Keratinocyte (primary cell): ENCODE measurements at places on chromosomes 16 and 17.

GRCh38 chr16:14302031-14302398, 230.9 kb downstream of the MRTFB start:
- no peak for DNase-seq

DNA sequence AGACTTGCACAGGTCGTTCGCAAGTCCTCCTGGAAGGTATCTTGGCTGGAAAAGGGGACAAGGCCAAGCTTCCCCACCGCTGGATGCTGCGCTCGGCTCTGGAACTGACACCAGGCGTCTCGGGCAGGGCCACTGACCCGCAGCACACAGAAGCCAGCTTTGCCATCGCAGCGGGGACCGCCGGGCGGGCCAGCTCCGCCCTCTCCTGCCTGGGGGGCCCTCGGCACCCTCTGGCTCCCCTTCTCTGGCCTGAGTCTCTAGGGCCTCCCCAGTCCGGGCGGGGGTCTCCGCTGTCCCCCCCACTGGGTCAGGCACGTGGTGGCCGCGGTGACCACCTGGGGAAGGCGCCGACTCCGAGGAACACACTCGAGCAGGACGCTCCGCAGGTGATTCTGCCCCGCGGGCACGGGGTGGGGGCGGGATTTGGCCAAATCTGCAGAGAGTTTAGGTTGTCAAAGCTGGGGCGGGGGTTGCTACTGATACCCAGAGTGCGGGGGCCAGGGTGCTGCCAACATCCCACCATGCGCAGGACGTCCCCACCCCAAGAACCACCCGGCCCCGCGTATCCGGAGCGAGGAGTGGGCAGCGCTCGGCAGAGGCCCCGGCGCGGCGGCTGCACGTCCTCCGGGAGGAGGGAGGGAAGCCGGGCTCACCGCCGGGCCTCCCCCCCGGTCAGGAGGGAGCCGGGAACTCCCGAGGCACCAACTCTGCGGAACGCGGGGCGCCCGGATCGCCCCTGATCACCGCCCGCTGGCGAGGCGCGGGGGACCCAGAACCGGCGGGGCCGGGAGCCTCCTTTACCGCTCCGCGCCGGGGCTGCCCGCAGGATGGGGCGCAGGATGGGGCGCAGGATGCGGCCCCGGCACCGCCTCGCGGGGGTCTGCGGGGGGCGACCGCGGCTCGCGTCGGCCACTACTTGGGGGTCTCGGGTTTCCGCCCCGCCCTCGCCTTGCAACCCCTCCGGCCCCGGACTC, 744 bp upstream of the METRNL start:
- no peak for DNase-seq

DNA sequence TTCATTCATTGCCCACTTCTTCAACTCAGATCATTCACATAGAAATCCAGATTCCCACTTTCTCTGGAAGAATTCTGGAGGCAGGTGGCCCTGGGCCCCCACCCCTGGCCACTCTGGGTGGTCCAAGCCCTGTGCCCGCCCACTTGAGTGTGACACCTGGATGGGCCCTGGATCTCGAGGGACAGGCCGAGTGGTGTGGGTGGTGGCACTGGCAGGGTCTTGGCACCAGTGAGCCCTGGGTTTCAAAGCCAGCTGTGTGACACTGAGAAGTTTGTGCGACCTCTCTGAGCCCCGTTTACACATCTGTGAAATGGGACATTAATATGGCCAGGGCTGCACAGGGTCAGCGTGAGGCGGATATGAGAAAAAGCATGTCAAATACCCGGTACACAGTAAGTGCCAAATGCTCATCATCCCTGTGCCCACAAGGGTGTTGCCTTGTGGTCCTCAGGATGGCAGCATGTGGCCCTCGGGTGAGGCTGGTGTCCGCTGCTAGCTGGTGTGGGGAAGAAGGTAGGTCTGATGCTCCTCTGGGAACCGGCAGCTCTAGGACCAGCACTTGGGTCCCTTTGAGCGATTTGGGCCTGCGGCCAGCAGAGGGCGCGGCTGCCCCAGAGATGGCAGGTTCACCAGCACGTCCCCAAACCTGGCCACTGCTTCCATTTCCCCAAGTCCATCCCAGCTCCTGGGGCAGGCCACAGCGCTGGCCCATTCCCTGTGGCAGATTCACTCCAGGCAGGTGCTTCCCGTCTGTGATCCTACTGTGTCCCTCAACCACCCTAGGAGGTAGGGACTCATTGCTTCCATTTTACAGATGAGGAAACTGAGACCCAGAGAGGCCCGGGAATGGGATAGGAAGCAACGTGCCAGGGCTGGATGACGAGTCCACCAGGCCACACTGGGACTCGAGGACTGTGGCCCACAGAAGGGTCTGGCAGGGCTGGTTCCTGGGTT, 3.6 kb downstream of the OSGIN1 start:
- DNase-seq, result peak; percentile 61

DNA sequence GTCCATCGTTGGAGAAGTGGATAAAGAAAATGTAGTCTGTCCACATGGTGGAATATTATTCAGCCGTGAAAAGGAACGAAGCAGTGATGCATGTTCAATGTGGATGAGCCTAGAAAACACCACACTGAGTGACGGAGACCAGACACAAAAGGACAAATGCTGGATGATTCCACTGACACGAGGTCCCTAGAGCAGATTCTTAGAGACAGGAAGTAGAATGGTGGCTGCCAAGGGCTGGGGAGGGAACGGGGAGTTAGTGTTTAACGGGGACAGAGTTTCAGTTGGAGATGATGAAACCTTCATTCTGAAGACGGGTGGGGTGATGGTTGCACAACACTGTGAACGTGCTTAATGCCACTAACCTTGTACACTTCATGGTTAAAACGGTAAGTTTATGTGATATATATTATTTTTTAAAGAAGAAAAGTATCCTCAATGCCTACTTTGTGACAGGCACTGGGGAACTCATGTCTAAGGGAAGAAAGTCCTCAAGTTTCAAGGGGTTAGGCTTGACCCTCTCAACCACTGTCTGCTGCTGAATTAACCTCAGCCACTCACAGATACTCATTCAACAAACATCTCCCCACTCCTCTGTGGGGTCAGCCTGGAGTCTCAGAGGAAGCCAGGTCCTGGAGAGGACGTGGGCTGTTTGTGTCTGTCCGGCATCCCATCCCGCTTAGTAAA, 17.6 kb downstream of the C16orf74 start:
- DNase-seq, result no peak

DNA sequence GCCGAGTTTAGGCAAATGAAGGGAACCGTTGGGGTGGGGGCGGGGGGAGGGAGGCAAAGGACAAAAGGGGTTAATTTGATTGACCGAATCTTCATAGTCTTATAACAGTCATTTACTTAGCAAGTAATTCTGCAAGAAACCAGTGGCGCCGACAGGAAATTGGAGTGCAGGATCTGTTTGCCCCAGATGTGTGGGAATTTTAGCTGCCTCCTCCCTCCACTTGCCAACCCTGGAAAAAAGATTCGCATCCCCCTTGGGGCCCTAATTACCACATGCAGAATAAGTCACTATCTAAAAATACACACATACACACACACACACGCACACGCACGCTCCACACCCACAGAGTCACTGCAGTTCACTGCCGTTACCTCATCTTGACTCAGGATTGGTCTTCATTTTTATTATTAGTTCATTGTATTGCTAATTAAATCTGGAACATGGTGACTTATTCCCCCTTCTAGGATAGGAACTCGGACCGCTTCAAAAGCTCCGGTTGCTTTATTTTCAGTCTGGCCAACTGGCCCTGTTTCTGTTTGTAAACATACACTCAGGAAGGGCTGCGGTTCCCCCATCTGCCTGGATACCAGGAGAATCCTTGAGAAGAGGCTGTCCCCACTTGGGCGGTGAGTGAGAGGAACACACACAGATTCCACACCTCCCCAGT, 241.6 kb upstream of the SALL1 start:
- no peak for DNase-seq

GRCh38 chr17:1351971-1352370, 48.1 kb downstream of the YWHAE start:
- DNase-seq, result no peak

DNA sequence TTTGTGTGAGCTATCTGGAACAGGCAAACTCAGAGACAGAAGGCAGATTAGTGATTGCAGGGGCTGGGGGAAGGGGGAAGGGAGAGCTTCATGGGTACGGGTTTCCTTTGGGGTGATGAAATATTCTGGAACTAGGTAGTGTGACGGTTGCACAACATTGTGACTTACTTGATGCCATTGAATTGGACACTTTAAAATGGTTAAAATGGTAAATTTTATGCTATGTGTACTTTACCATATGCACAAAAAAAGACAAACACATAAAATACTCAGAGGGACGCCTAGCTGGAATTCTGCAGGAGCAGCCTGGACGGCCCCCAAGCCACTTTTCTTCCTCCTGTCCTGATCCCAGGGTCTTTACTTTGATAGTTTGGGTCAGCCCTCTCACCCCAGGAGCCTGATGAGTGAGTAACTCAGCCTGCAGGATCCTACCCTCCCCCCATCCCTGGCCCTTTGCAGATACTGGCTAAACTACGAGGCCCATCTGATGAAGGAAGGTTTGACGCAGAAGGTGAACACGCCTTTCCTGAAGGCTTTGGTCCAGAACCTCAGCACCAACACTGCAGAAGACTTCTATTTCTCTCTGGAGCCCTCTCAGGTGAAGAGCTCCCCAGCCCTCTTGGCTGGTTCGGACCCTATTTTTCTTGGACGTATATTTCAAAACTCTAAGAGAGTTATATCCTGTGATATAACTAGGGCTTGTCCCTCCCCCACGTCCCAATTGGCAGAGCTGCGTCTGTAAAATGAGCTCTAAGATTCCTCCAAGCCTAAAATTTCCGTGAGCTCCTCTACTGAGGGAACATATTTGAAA, 7.8 kb downstream of the ADGRG3 start:
- DNase-seq, result no peak

DNA sequence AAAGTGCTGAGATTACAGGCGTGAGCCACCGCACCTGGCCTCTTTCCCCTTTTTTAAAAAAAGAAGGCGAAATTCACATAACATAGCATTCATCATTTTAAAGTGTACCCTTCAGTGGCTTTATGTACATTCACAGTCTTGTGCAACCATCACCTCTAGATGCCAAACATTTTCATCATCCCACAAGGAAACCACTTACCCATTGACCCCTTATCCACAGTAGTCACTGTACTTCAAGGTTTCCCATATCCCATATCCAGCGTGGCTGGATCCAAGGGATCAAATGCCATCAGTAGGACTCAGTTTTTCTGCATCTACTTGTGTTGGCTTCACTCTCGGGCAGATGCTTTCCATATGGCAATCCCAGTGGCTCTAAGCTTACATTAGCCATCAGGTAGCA, 50.3 kb downstream of the BMERB1 start:
- DNase-seq, result no peak

GRCh38 chr16:11258553-11259492, 2.8 kb upstream of the SOCS1 start:
- DNase-seq, result no peak

DNA sequence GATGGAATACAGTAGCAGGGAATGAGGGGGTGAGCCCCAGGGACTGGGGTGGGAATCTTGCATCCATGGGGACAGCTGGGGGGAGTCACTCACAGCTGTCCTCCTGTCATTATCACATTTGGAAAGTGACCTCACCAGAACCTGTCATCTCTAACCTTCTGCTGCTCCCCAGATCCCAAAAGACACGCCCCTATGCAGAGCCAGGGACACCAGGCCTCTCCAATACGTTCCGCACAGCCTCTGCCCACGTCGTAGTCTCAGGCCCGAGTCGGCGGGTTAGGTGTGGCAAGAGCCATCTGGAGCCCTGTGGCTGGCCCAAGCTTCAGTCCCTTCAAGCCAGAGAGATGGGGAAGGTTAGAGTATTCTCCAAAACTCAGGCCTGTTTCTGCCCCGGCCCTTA, 214.3 kb downstream of the ENGASE start:
- DNase-seq, result no peak

DNA sequence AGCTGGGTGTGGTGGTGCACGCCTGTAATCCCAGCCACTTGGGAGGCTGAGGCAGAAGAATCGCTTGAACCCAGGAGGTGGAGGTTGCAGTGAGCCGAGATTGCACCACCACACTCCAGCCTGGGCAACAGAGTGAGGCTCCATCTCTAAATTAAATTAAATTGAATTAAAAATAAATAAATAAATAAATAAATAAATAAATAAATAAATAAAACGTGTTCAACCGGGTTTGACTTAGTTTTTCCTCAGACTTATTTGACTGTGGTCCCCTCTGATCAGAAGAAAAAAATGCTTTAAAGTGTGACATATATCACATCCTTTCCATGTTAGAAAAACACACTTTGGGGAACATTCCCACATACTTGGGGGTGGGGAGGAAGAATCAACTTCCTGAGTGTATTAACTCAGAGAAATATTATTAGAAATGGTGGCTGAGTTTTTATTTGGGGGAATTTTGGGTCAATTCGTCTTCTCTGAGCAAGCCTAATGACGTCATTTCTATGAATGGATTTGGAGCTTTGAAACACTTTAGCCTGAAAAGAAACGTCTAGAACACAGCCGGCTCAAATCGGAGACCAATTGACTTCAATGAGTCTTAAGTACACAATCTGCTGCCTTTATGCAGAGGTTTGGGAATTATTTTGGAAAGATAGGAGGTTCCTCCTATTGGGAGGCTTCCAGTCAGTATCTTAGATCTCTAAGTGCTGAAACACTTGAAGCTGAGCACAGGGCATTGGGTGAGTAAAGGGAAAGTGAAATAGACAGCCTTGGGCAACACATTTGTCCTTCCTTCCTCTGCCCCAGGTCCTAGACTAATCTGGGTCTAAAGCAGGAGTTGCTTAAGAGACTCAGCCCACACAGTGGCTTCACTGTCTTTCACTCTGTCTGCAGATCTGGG, 132.6 kb downstream of the PITPNC1 start:
- DNase-seq, result no peak

DNA sequence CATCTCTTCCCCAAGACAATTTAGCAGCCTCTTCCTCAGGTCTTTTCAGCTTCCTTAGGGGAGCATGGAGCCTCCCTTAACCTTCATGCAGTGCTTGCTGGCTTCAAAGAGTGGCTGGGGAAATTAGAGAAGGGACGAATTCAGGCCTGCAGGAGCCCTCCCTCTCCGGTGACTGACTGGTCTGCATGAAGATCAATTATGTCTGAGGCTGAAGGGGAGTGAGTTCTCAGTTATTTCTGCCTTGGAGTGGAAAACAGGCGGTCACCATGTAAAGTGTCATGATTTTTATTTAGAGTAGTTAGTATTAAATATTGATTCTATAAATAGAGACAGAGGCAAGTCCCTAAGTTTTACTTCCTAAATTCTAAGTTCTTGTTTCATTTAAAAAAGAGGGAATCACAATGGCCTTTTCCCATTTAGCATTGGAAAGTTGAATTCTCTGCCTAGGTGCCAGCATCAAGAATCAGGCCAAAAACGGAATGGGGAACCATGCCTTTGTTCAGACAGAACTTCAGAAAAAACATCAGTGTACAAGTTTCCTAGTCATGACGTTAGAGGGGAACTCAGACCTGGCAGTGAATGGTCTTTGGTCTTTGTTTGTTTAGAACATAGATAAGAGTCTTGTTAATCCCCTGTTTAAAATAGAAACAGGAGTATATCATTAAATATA, 4.4 kb downstream of the GABARAPL2 start:
- DNase-seq, result no peak

GRCh38 chr17:79902146-79902791, 63.0 kb upstream of the CBX4 start:
- DNase-seq, result no peak

GRCh38 chr17:28433721-28434120, 27.7 kb upstream of the SLC46A1 start:
- no peak for DNase-seq
